Hematopoietic multipotent progenitor cell treated with erythropoietin and hydrocortisone succinate and interleukin-3 and kit ligand, for 15 days (in vitro differentiated cells): ENCODE measurements at places on chromosomes 3 and 15.

DNA sequence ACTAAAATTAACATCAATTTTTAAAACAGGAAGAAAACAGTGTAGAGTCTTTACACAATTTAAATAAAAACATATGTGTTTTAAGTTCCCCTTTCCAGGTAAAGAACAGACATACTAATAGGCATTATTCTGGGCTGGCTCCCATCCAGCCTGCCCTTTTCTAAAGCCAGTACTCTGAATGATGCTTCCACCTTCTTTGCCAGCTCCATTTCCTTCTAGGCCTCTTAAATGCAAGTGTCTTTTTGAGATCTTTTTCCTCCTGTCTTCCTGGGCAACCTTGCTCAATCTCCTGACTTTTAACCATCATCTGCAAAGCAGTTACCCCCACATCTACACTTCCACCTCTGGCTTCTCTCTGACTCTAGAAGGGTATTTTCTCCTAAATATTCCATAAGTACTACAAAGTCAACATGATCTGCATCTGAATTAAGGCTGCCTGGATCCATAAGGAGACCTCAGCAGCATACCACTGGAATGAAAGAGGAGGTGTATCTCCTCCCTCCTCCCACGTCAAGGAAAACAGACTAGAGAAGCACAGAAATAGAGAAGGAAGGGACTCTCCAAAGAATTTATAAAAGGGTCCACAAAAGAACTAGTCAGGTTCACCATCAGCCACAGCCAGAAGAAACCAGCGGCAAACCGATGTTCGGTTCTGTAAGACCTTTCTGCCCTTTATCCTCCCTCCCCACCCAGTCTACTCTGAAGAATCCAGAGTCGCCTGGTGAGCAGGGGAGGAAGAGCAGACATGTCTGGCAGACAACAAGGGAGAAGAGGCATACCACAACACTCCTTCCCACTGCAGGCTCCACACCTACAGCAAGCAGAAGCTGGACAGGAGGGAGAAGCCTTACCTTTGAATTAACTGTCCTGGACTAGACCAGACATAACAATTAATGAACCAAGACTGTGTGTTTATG, 47.1 kb downstream of the GOLIM4 start:
- no peak for DNase-seq

DNA sequence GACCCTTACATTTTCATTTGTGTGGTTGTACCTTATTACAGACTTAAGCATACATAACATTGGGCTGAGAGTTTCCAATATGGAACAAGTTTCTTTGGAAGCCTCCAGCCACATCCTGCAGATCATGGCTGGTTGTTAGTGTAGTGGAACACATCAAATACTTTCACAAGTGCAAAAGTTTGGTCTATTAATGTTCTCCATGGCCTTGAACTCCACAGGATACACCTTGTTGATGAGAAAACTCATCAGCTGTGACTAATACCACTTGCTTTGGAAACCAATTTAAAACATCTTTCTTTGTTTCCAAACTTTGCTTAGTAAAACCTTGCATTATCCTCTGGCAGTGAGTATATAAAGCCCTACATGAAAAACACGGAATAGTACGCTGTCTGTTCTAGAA, 46.1 kb downstream of the MYZAP start:
- DNase-seq: no peak

GRCh38 chr3:46695177-46695961, 1.9 kb upstream of the ALS2CL start:
- DNase-seq: peak; percentile 7

- DNase-seq: no peak
Observed at GRCh38 chr3:145719114-145719513, 441.9 kb downstream of the PLOD2 start.

DNA sequence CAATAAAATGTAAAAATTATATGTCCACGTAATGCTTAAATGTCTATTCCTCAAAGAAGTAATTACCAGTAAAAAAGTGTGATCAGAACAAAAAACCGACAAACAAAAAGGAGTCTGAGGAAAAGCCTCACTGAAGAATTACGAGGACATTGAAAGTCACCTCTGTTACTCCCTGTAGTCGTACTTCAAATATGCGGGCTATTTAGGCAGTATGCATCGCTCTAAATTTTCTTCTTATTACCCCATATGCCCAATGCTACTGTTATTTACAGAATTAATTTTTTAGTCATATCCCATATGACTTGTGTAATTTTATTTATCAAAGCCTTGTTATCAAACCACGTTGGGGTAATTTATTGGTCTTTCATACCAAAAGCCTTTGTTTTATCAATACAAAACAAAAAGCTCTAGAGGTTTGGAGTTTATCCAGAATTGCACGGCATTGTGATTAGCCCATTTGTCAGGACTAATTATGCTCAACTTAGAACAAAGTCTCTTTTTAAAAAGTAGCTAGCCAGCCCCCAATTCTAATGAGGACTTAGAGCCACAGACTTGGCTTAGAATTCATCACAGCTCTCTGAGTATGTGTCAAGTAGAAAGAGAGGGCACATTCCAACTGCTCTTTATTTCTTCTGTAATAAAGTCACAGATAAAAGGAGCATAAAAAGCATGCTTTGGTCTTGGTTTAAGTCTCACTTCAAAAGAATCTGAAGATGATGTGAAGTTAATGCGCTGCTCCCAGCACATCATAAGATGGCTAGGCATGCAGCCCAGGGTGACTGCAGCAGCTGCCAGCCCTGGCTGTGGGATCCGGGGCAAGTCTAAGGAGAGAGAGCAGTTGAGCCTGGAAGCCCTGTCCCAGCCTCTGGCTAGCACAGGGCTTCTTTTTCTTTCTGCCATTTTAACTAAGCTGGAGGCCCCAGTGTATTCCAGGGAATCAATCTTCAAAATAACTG, 521.0 kb downstream of the GABRG3 start:
- no peak for DNase-seq

DNA sequence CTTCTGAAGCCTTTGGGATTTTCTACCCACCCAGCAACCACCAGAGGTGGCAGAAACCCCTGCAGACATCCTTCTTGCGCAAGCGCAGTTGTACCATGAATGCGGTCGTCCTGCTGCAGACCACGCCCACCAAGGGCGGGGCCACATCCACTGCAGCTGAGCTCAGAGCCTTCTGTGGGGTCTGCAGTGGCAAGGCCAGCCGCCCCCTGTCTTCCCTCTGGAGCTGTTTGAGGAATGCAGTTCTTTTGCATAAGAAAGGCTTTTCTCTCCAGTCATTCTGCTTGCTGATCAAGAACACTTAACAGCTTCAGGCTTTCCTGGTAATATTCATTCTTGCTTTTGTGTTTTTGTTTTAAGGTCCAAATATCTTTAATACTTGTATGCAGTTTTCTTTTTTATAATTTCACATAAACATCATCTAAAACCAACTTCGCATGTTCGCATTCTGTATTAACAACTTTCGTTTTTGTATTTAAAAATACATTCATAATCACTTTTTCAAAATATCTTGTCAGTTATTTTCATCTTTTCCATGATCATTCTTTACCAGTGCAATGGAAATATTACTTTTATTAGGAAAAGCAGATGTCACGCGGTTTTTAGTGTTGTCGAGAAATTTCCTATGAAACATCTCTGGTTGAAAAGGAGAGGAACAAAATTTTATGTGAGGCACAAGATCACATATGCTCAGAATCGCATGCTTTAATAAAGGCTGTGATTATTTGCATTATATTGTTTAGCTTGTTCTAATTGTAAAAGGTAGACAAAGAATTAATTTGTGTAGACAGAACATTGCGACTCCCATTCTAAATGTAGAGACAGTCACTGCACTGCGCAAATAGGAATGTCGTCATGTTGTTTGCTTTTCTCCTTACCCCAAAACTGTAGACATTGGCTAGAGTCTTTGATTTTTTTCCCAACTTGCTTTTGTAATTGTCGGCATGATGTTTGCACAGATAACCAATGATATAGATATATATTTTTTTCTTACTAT, 98.1 kb upstream of the SNRPN start:
- no peak for DNase-seq

- DNase-seq: no peak
Observed at GRCh38 chr15:34993412-34993811, 5.3 kb upstream of the ZNF770 start.
